Small intestine (tissue), 16 donors: ENCODE measurements at places on chromosomes 4 and X. TPM values are rescaled to one million over a fixed set of nuclear protein-coding genes. Genes with fewer than 3 reads are reported as not detected.

Gene MAGEA1
- not detected for polyA plus RNA-seq

Gene CT55
- not detected for polyA plus RNA-seq

Gene SERPINA7
- 1.5 TPM for polyA plus RNA-seq

Gene DGKK
- polyA plus RNA-seq: not detected

Gene GRIA3
- 0.22 TPM for polyA plus RNA-seq

Gene ARHGAP24
- polyA plus RNA-seq: 1.1 TPM

Gene ANOS1
- polyA plus RNA-seq: not detected

Gene CXCL11
- not detected for polyA plus RNA-seq

Gene MAGEC3
- not detected for polyA plus RNA-seq

Gene PTTG2
- 0.09 TPM for polyA plus RNA-seq

Gene XAGE3
- not detected for polyA plus RNA-seq

Gene UGT2A1
- polyA plus RNA-seq: not detected

Gene PHOX2B
- 7.4 TPM for polyA plus RNA-seq

Gene CSAG1
- polyA plus RNA-seq: not detected

Gene AFF2
- 1.2 TPM for polyA plus RNA-seq

Gene ENAM
- 4.5 TPM for polyA plus RNA-seq

Gene PASD1
- polyA plus RNA-seq: not detected

Gene INPP4B
- 4.5 TPM for polyA plus RNA-seq

Gene XKRX
- 8.1 TPM for polyA plus RNA-seq

Gene NR0B1
- polyA plus RNA-seq: not detected

Gene LUZP4
- not detected for polyA plus RNA-seq

Gene SMIM31
- 86.1 TPM for polyA plus RNA-seq

Gene CSAG3
- polyA plus RNA-seq: not detected

Gene HHIP
- 14.7 TPM for polyA plus RNA-seq

Gene RAI2
- polyA plus RNA-seq: 6.5 TPM

Gene USP17L18
- not detected for polyA plus RNA-seq

Gene AMBN
- not detected for polyA plus RNA-seq

Gene DRD5
- polyA plus RNA-seq: not detected

Gene ESX1
- polyA plus RNA-seq: not detected

Gene GPRIN3
- 1.4 TPM for polyA plus RNA-seq

Gene RNF128
- 38.7 TPM for polyA plus RNA-seq

Gene SYN1
- not detected for polyA plus RNA-seq

Gene CT45A3
- polyA plus RNA-seq: not detected

Gene ARMCX2
- polyA plus RNA-seq: 0.45 TPM

Gene CTAG2
- not detected for polyA plus RNA-seq

Gene FDCSP
- polyA plus RNA-seq: not detected

Gene DMD
- 1.6 TPM for polyA plus RNA-seq

Gene ENPEP
- 26.9 TPM for polyA plus RNA-seq

Gene NXT2
- polyA plus RNA-seq: 7.8 TPM

Gene MAGEB4
- not detected for polyA plus RNA-seq

Gene MMGT1
- 5.1 TPM for polyA plus RNA-seq

Gene RPGR
- 15.7 TPM for polyA plus RNA-seq

Gene ERVMER34-1
- polyA plus RNA-seq: not detected

Gene MEPE
- not detected for polyA plus RNA-seq

Gene PABPC4L
- polyA plus RNA-seq: 0.21 TPM

Gene MUC7
- polyA plus RNA-seq: not detected

Gene NXF3
- polyA plus RNA-seq: 2.0 TPM

Gene SFRP2
- polyA plus RNA-seq: 1.1 TPM
